ENCODE measurements at places on chromosomes 12 and 14.

GRCh38 chr14:69328765-69329164, 68.8 kb downstream of the GALNT16 start:
- no peak for DNase-seq

GRCh38 chr14:86673523-86673969, 1143.6 kb downstream of the FLRT2 start:
- DNase-seq: no peak

- no peak for DNase-seq
Measured at GRCh38 chr14:36816481-36816880, 154.8 kb downstream of the PAX9 start.

DNA sequence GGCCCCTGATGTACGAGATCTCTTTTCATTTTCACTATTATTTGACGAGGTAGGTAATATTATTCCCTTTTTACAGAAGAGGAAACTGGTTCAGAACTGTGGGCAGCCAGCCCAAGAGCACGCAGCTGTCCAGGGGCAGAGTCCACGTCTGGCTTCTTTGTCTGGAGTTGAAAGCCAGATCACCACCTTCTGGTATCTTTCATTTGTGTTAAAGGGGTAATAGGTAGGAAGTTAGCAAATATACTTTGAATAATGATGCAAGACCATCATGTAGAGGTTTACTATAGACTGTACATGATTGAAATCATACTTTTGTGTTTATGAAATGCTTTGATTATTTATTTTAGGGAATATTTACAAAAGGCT, 144.1 kb upstream of the AMIGO2 start:
- no peak for DNase-seq

- no peak for DNase-seq
Measured at GRCh38 chr12:49920241-49920914, 16.7 kb upstream of the FAIM2 start.

Data from GOT3 (cell line).